H9 (cell line): ENCODE measurements at places on chromosomes 13 and 19. TPM values are rescaled to one million over a fixed set of nuclear protein-coding genes. Genes with fewer than 3 reads are reported as not detected.

Gene GJB2
- 0.28 and 0.59 TPM in 2 replicates for total RNA-seq

- DNase-seq = no peak
These were observed 196.8 kb downstream of the RAP2A start for GRCh38 chr13:97630725-97631124.

Gene NFIX
- 0.20 and 0.31 TPM in 2 replicates for total RNA-seq

GRCh38 chr19:30322641-30323320 is 49.4 kb upstream of the ZNF536 start:
- peak; percentile 10 for DNase-seq

GRCh38 chr19:41457241-41457640 is 14.3 kb downstream of the ERICH4 start:
- DNase-seq = no peak

DNA sequence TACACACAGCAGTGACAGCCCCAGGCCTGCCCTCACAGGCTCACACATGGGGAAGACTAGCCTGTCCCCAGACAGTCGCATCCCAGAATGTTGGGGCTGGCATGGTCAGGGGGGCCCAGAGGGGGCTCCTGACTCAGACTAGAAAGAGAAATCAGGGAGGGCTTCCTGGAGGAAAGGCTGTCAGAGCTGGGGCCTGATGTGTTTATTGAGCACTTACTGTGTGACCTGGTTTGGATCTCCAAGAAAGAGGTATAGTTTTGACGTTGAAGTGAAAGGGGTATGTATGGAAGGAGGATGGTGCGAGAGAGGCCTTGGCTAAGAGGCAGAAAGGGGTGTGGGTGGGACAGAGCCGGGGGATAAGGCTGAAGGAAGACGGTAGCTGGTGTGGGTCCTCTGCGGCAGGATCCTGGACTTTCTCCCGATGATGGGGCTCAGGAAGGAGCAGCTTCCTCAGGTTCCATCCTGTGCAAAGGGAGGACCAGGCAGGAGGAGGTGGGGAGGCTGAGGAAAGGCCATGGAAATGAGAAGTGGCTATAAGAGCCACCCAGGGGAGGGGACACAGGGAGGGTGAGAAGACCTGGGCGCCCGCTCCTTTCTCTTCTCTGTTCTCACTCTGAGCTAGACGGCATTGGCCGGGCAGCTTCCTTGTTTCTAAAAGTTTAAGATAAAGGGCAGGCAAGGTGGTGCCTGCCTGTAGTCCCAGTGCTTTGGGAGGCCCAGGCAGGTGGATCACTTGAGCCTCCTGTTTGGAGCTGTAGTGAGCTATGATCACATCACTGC is 16.1 kb upstream of the BCL3 start:
- DNase-seq = no peak

DNA sequence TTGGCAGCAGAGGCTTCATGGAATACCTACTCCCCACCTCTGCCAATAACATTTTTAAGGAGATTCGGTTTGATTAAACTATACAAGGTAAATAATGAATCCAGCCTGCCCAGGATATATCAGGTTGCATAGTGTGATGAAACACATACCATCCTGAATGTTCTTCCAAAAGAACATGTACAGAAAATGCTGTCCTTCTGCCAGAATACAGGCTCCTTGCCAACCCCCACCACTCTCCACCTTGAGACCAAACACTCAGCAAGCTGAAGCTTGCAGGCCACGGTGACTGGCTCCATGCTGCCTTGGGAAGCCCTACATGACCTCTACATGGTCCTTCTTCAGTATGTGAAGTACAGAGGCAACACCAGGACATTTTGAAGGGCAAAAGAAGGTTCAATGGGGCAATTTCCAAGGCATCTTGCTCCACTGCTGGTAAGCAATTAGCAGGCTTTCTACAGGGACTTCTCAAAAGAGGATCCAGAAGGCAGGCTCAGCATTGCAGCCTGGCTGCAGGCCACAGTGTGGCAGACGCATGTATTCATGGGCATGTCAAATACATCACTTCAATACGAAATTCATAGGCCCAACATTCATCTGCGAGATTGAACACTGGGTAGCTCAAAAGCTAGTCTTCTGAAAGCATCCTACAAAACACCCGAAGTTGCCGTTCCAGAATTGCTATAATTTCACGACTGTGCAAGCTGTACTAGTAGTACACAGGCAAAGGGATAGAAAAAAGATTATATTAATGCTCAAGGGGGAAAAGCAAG is 62.4 kb upstream of the SERP2 start:
- DNase-seq = no peak

- DNase-seq = no peak
These were observed 1.9 kb upstream of the MEF2B start for GRCh38 chr19:19171821-19172532.

Gene GPR12
- total RNA-seq = not detected in 2 replicates

DNA sequence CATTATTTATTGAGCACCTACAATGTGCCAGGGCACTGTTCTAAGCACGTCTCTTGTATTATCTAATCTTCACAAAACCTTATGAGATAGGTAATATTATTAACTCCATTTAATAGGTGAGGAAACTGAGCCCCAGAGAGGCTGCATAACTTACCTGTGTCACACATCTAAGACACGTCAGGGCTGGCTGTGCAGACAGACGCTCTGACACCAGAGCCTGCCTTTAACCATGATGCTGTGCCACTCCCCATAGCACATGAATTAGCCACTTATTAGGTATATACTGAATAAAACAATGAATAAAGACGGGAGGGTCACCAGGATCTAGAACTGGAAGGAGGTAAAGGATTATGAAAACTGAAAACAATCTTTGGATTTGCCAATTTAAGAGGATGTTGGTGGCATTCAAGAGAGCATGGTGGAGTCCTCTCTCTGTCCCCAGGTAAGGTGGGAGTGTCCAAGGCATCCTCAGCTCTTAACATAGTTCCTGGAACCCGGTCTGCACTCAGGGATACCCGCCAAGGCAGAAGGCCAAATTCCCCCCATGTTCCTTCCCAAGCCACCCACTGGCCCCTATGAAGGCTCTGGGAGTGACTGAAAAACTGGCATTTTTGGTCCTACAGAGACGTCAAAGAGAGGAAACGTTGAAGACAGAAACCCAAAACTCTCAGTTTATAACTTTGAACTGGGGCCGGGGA is 479.7 kb downstream of the FOXO1 start:
- DNase-seq = no peak

Gene WTIP
- total RNA-seq = 32.5 and 35.1 TPM in 2 replicates

GRCh38 chr19:37594304-37594981 is at the start of the genes ZNF540 and ZNF571:
Gene ZNF540, plus strand, starts transcription at chr19:37594876. Its CDS starts 3,572 bp downstream, at chr19:37598448.
Gene ZNF571, minus strand, starts transcription at chr19:37594792. Its CDS starts 8,116 bp downstream, at chr19:37586676.
- peak; percentile 96 for DNase-seq

Gene WDR62
- 28.5 and 30.0 TPM in 2 replicates for total RNA-seq

- DNase-seq = no peak
These were observed 426.3 kb downstream of the KCTD12 start for GRCh38 chr13:76459863-76460262.

DNA sequence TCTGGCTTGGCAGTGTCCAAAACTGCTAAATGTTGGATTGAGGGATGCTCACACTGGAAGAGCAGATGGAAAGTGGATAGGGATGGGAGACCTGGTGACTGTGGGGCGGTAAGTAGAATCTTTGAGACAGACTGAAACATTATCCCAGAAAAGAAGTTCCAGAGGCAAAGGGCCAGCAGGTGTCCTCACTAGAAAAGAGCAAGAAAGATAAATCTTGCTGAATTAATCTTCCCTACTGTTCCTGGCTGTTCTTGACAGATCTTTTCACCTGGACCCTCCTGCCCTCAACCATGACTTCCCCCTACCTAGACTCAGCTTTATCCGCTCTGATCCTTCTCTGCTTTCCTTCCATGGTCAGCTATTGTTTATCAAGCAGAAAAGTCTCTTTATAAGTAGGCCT is 35.0 kb upstream of the FRY start:
- no peak for DNase-seq

DNA sequence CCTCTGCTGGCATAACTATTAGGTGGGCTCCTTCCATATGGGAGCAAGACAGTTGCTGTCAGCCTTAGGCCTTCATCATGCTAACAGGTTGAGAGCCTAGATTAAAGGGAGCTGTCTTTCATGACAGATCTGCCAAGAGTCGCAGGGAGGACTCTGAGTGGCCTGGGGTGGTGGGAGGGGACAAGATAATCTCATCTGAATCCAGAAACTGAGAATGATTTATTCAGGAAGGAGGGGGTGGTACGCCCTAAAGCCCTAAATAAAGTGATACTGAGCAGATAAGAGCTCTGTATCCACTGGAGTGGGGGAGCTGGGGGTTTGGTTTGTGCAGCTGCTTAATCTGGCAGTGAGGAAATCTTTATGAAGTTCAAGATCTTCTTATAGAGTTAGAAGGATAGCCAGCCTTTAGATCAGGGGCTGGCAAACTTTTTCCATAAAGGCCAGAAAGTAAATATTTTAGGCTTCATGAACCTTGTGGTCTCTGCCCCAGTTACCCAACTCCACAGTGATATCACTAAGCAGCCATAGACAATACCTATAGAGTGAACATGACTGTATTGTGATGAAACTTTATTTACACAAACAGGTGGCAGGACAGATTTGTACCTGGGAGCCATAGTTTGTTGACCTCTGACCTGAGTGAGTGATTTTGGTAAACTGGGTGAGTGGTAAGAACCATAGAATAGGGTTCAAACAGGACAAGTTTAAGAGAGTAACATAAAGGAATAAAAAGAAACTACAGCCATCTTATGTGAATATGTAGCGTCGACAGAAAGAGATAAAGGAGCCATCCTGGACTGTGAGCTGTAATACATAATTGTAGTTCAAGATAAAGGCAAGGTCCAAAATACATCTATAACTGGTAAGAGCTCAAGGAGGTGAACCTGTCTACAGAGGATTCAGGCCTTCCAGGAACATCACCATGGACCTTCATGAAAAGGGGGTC is 9.8 kb upstream of the STK24 start:
- no peak for DNase-seq

DNA sequence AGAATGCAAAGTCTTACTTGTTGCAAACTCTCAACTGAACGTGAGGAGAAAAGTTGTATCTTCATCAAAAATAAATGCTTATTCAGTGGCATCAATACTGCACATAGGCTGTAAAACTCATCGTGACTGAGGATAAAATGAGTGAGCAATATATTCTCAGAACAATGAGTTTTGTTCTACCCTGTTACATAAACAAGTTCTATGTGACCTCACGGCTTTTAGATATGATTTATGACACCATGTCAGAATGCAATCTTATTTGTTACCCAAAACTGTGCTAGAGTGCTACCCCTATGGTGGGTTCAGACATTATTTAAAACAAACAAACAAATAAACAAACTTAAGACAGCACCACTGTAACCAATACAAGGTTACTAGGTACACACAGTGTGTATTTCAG is 55.4 kb downstream of the FOXO1 start:
- DNase-seq = no peak

- no peak for DNase-seq
These were observed 1.6 kb upstream of the ANGPTL6 start for GRCh38 chr19:10104130-10104513.

DNA sequence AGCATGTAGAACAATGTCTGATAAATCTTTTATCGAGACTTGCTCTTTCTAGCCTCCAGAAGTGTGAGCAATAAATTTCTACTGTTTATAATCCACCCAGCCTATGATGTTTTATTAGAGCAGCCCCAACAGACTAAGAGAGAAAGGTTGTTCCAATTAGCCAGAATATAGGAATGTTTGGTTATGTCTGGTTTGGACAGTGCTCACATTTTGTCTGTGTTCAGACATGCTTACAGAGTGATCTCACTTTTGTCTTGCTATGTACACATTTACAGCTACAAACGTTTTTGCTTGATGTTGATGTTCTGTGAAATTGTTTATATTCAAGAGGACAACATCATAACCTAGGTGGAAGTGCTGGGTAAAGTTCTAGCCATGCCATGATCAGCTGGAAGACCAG is 18.0 kb upstream of the EVI5L start:
- no peak for DNase-seq

DNA sequence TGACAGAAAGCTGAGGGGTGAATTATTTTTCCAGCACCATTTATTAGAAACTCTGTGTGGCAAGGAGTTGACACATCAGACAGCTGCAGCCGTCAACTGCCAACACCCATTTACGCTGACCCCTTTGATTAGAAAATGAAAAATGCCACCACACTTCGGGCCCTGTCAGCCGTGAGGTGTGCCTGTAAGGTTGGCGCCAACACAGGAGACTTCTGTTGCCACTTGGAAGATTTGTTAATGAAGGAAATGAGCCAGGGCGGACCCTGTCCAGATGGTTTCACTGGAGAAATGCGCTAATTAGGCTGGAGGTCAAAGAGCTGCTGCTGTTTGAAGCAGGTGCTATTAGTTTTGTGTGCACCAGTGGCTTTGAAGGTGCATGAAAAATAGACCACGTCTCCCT is 297.5 kb downstream of the MTUS2 start:
- DNase-seq = no peak

GRCh38 chr19:36508325-36508724 is 19.0 kb upstream of the ZNF566 start:
- no peak for DNase-seq

Gene SIGLECL1
- not detected in 2 replicates for total RNA-seq

Gene ZNF160
- 31.1 and 31.7 TPM in 2 replicates for total RNA-seq

Gene ZNF534
- not detected in 2 replicates for total RNA-seq

Gene SGTA
- total RNA-seq = 102 TPM in 2 replicates

GRCh38 chr13:113559061-113559460 is 25.5 kb upstream of the TFDP1 start:
- no peak for DNase-seq

DNA sequence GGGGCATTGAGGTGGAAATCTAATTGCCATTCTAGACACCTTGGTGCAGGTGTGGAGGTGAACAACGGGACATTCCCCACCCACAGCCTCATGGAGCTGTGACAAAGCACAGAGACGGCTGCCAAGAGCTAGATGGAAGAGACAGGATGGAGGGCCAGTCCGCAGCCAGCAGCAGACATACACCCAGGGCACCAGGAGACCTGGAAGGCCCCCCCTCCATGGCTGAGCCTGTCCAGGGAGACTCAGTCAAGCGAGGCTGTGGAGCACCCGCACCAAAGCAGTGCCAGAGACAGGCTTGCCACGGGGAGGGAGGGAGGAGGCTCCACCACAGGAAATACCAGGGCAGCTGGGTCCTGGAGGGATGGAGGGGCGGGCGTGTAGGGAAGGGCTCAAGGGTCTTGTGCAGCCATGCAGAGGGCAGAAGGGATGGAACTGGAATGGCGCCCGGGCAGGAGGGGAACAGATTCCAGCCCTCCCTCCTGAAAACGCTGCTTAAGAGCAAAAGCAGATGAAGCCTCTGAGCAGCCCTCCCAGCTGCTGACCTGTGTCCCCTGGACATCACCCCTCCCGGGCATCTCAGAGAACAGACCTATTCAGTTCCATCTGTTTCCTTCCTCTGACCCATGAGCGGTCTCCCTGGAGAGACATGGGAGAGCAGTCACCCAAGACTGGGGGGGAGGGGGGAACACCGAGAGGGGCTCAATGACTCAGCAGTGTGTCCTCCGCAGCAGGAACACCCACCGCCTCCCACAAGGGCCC is 14.4 kb downstream of the EPS15L1 start:
- no peak for DNase-seq

GRCh38 chr19:37635076-37636056 is 19.9 kb downstream of the ZFP30 start:
- DNase-seq = no peak

Gene CEACAM7
- not detected in 2 replicates for total RNA-seq

- DNase-seq = peak; percentile 56
These were observed 420 bp downstream of the ECH1 start for GRCh38 chr19:38831142-38831605.
